ENCODE measurements at places on chromosomes 12 and 14.
A peak's percentile ranks its signal among the peaks of the same experiment; 100 is the strongest.

DNA sequence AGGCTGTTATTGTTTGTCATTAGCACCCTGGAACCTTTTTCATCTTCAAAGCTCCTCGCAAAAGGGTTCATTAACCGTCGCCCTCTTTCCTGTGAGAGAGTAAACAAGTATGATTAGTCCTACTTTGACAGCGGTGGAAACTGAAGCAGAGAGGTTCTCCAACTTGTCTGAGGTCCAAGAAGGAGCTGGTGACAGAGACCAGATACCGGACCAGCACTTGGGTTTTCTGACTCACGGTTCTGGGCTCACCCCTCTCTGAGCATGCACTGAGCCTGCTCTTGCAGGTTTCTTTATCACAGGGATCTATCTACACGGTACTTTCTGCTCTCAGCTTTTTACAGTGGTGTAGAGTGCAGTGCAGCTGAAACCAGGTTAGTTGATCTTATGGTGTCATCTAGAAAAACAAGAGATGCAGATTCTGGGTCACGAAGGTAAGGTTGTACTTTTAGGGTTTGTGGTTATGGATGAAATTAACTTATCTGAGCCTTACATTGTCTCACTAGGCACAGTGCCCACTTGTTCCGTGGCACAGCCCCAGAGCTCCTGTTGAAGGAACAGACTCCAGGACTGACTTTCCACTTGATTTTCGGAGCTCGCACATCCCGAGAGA lies 62.1 kb downstream of the PPP2R5C start:
- DNase-seq = no peak

- DNase-seq = no peak
Measured at GRCh38 chr12:1083151-1083888, 92.3 kb downstream of the ERC1 start.

- DNase-seq = peak; percentile 57
Measured at GRCh38 chr12:49017891-49018260, 700 bp downstream of the PRKAG1 start.

DNA sequence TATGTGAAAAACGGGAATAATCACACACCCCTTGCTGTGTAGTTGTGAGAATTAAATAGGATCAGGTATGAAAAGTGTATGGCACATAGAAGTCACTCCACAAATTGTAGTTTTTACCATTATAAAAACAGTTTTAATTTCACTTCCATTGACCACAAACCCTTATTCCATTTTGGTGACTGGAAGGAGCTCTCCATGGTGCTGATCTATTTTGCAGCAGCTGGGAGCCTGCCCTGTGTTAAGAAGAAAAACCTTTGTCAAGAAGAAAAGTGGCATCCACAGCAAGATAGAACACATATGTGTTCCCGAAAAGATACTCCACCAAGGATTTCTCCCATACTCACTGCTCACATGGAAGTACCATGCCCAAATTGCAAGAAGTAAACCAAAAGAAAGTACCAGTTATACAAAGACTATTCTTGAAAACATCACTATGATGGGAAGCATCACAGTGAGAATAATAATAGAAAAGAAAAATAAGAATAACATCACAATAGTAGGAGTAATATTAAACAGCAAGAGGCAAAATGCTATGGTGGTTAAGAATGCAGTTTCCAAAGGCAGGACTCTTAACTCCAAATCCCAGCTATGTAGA lies 58.7 kb downstream of the TUNAR start:
- peak; percentile 38 for DNase-seq

- peak; percentile 90 for DNase-seq
Measured at GRCh38 chr12:29157486-29157946, 8.4 kb downstream of the FAR2 start.

DNA sequence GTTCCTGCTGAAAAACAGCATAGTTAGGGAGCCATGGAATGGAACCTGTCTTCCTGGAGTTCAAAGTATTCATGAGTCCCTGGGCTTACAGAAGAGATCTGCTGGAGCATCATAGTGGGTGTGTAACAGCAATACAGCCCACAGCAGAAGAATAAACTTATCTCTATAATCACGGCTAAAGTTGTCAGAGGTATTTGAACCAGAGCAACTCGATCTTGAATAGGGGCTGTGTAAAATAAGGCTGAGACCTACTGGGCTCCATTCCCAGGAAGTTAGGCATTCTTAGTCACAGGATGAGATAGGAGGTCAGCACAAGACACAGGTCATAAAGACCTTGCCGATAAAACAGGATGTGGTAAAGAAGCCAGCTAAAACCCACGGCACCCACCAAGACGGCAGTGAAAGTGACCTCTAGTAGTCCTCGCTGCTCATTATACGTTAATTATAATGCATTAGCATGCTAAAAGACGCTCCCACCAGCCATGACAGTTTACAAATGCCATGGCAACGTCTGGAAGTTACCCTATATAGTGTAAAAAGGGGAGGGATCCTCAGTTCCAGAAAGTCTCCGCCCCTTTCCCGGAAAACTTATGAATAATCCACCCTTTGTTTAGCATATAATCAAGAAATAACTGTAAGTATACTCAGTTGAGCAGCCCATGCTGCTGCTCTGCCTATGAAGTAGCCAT lies 223.4 kb downstream of the PCNX1 start:
- DNase-seq = peak; percentile 55

DNA sequence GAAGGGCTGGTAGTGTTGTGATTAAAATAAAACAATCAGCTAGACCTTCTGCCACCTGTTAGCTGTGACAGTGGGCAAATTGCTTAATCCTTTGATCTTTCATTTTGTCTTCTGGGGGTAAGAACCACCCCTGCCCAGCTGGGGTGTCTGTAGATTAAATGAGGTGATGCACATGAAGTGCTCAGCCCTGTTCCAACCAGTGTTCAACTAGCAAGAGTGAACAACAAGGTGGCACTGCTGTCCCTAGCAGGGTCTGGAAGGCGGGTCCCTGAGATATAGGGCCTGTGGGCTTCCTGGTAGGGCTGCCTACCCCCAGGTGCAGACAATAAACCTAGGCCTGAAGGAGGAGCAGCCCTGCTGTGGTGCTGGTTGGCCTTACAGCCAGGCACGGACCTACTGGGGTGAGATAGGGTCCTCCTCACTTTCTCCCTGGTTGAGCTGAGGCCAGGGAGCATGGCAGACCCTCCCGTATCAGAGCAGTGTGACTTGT lies 60.6 kb downstream of the ARL6IP4 start:
- no peak for DNase-seq
